AG08395 (cell line): ENCODE measurements at places on chromosomes 12 and 14.

DNA sequence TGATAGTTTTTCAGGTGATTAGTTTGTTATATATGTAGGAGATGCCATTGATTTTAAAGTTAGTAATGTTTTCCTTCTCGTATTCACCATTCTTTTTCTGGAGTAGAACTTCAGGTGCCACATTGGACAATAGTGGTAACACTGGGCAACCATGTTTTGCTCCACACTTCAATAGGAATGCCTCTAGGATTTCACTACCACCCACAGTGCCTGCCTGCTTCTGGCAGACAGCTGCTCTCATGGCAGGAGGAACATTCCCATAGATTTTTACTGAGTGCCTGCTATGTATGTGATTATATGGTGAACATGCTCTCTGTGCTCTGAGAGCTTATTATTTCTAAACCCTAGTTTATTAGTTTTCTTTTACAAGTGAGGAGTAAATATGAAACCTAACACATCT lies 53.7 kb downstream of the GCH1 start:
- no peak for DNase-seq

GRCh38 chr14:69153873-69154270 lies 953 bp upstream of the DCAF5 start:
- peak; percentile 26 for DNase-seq

DNA sequence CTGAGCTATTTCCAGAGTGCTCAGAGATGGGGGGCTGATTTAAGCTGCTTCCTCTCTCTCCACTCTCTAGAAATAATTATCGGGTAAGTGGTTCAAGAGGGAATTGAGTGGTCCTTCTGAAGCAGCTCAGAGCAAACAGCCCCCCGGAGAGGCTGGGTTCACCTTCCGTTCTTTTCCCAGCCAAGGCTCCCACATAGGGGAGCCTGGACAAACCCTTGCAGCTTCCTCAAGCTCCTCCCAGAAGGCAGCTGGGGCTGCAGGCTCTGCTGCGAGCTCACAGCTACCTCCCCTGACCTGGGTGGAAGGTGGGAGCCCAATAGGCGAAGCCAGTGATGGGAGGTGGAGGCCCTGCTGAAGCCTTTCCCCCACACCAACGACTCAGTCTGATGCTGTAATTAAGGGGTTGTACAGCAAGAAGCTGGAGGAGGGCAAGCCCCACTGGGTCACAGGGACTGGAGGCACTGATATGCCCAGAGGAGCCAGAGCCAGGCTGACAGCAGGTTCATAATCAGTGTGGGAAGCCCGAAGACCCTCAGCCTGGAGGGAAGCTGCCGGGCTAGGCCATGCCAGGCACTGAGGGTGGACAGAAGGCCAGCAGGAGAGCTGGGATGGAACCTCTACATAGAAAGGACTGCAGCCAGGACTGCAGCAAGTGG lies 52.4 kb downstream of the ARL6IP4 start:
- DNase-seq = no peak

GRCh38 chr12:45762185-45763110 lies 32.9 kb downstream of the ARID2 start:
- DNase-seq = peak; percentile 44

GRCh38 chr14:35301735-35302528 lies 9.8 kb downstream of the PSMA6 start:
- DNase-seq = no peak

DNA sequence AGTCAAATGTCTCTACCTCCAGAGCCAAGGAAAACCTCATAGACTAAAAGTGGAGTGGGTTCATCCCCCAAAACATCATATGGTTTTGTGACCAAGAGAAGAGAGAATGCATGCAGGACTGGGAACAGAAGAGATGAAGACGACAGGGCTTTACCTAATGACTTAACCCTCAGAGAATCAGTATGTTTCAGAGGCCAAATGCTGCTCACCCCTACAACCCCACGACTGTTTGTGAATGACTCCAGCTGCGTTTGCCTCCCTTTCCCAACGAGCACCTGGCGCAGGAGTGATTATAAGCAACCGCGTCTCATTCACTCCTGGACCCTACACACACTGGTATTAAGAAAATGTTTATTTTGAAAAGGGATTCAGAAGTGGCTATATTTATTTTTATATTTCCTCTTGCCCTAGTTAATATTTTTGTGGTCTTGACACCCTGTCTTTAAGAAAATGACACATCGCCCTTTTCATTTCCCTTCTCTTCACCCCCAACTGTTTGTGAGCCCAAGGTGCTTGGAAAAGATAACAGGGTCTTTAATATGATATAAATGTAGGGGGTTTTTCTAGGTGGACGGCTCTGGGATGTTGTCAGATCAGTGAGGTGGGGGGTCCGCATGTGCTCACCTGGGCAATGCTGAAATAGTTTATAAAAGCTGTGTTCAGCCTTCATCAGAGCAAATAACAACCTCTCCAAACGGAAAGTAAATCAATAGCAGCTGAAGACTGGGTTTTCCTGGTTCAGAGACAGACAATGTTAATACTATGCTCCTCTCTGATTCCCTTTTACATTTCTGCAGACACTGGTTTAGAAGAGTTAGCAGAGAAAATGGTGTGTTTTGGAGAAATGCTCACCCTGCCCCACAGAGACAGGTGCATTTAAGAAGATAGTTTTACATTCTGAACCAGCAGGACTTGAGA lies 77.7 kb downstream of the SLC15A4 start:
- DNase-seq = no peak

- DNase-seq = no peak
Measured at GRCh38 chr14:91754819-91755218, 22.9 kb upstream of the CATSPERB start.
